Activated CD4-positive, alpha-beta T cell treated with anti-CD3 and anti-CD28 coated beads, Interleukin-2, amount 10 ng/mL, durations not matched to agents 7 days and 5 days (primary cell): ENCODE measurements at places on chromosomes 3 and 15. TPM values are rescaled to one million over a fixed set of nuclear protein-coding genes. Genes with fewer than 3 reads are reported as not detected.

DNA sequence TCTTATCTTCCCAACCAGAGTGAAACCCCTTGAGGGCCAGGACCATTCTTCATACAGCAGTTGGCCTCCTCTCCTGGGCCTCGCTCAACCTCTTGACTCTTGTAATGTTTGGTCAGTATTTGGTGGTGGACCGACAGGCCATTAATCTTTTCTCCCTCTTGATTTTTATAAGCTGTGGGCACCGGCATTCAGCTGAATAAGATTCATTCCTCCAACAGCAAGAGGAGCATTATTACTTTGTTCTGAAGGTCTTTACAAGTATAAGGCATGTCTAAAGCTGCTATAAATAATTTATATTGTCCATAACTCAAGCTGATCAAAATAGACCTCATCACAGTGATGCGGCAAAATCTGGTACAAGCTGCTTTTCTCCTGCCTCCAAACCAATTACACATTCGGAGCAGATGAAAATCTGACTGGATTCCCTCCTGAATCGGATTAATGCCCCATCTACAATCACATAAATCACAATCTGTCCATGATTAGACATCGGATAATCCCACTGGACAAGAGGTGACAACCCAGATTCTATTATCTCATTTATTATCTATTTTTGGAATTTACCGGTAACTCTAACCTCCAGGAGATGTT is 8.4 kb upstream of the ISL2 start:
- DNase-seq: no peak

- DNase-seq: no peak
Observed at GRCh38 chr3:72953325-72953956, 43.2 kb upstream of the PPP4R2 start.

DNA sequence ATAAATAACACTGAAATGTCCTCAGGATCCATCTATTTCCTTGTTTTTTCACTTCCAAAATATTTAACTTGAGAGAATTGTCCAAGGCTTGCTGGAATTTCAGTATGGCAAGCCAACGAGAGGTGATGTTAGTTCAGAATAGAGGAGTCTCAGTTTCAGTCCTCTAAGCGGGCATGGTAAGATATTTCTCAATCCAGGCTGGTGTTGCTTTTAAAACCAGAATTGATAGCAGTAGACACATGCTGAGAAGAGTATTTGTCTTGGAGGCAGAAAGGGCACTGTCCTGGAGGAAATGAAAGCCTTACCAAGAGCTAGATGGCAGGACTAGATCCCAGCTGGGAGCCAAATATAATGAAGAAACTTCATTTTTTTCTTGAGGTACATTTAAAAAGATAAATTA is 23.1 kb downstream of the PHLDB2 start:
- no peak for DNase-seq

DNA sequence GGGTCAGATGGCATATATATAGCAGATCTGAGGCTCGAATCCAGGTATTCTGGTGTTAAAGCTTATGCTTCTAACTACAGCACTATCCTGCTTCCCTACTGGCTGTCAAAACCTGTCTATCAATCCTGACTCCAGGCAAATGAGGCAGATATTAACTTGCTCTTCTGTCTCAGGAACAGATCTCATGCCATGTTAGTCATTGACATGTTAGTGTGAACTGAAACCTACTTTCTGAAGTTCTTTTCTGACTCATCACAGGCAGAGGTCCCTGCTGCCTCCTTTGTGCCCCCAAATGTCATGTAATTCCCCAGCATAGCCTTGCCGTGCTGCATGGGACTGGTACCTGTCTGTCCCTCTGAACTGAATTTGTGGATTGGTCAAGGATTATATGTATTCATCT is 125.0 kb upstream of the SMAD3 start:
- no peak for DNase-seq

- DNase-seq: no peak
Observed at GRCh38 chr3:187507266-187507665, 139.1 kb downstream of the RTP4 start.

Gene MASP1
- total RNA-seq: not detected

Gene SPINK8
- total RNA-seq: not detected

Gene EFHB
- 1.1 TPM for total RNA-seq

Gene NKTR
- 96.4 TPM for total RNA-seq
